HT1080 (cell line): ENCODE measurements at places on chromosomes 16 and 17. TPM values are rescaled to one million over a fixed set of nuclear protein-coding genes. Genes with fewer than 3 reads are reported as not detected.

The TP53TG3C gene
- 0.23 TPM in 1 of 2 replicates, not detected in the other for total RNA-seq

The UBE2I gene
- total RNA-seq, result 73.1 and 121 TPM in 2 replicates

The OR3A2 gene
- total RNA-seq, result not detected in 2 replicates

The RAMP2 gene
- total RNA-seq, result 0.40 and 1.4 TPM in 2 replicates

The TIGD7 gene
- 2.8 and 3.1 TPM in 2 replicates for total RNA-seq

The SLC16A11 gene
- not detected in 2 replicates for total RNA-seq

The KRT9 gene
- not detected in 2 replicates for total RNA-seq

The TPPP3 gene
- not detected in 2 replicates for total RNA-seq

The PTX4 gene
- total RNA-seq, result not detected in 2 replicates

The SHCBP1 gene
- total RNA-seq, result 33.3 and 38.1 TPM in 2 replicates

The MYH1 gene
- total RNA-seq, result not detected in 2 replicates

The GLP2R gene
- 0.63 and 0.90 TPM in 2 replicates for total RNA-seq

The IRX3 gene
- total RNA-seq, result 7.2 and 9.8 TPM in 2 replicates

The CAPNS2 gene
- 0.08 TPM in 1 of 2 replicates, not detected in the other for total RNA-seq

The P2RX1 gene
- total RNA-seq, result not detected in 2 replicates

The GP2 gene
- not detected in 2 replicates for total RNA-seq

The TNP2 gene
- total RNA-seq, result not detected in 2 replicates

The CTRB2 gene
- not detected in 2 replicates for total RNA-seq

The CLDN9 gene
- not detected in 2 replicates for total RNA-seq

The SNAI3 gene
- total RNA-seq, result 0.30 and 0.51 TPM in 2 replicates

The ABCA5 gene
- 0.64 and 1.1 TPM in 2 replicates for total RNA-seq

The AARS1 gene
- total RNA-seq, result 85.5 and 87.5 TPM in 2 replicates

The ADAP2 gene
- 0.43 TPM in 1 of 2 replicates, not detected in the other for total RNA-seq

The SCPEP1 gene
- 28.5 and 31.2 TPM in 2 replicates for total RNA-seq
